ENCODE measurements at places on chromosomes 12 and 14.

DNA sequence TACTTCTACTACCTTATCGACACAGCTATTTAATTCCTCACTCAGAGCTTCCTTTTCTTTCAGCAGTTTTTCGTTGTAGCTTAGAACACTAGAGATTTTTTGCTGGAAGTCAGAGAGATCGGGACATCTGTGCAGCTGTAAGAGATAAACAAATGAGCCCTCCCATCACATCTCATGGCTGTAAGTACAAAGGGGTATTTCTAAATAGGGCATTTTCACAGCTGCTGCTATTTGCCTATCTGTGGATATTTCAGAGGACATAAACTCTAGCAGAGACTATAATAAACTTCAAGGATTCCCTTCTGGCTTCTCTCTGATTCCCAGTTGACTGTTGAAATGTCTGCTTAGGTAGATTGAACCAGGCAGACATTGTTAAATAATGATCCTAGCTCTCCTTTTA, 76.1 kb upstream of the SAV1 start:
- DNase-seq = no peak

GRCh38 chr14:91897106-91897701, 29.9 kb upstream of the TC2N start:
- no peak for DNase-seq

GRCh38 chr12:57130941-57131340, 2.7 kb downstream of the LRP1 start:
- DNase-seq = no peak

- DNase-seq = no peak
These were observed 4.2 kb upstream of the HRK start for GRCh38 chr12:116885491-116885890.

DNA sequence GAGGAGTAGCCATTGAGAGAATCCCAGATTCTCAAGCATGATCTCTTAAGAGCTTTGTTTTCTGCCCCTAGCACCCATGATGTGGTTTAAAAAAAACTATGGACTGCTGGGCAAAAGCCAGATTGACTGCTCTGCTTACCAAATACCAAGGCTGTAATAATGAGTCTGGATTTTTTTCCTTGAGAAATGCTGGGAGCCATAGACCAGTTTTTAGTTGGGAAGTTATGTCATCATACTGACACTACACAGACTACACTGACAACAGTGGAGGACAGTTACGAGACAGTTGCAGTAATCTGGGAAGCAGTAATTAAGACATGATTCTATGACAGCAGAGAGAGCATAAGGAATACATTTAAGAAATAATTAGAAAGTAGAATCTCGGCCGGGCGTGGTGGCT, 35.8 kb downstream of the SPATA7 start:
- DNase-seq = no peak

- DNase-seq = no peak
These were observed 117.1 kb upstream of the SLC35F4 start for GRCh38 chr14:57982804-57983634.

DNA sequence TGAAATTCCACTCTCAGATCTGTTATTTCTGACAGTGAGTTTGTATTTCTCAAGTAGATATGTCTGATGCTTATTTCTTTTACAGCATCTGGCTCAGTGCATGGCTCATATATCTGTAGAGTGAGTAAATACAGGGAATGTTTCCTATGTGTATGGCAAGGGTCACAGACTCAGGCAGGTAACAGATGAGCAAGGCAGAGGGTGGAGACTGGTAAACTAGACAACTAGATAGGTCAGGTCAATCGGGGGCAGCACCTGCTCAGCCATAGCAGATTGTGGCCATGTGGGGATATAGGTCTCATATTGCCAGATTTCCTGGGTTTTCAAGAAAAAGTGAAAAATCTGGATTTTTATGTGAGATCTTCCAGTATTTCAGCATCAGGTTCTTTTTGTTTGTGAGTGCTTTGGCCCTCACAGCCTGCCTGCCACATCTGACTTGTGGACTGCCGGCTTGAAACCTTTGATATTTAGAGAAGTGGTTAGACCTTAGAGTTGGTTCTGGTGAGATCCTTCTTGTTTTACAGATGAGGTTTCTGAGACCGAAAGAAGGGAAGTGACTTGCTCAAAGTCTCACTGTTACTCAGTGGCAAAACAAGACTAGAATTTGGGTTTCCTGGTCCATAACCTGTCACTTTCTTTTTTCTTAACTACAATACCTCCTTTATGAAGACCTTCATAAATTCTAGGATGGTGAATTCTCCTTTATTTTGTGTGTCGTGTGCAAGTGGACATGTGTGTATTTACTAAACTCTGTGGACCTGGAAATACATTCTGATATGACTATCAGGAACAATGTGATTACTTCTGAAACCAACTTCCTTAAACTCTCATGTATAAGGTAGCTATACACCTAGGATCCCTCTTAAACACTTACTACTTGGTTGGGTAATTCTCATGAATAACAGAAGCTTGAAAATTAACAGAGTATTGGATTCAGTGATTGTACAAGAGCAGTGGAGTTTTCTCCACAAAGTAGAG, 34.4 kb downstream of the PROX2 start:
- DNase-seq = no peak

- DNase-seq = no peak
These were observed 429.1 kb downstream of the RAD51B start for GRCh38 chr14:68248481-68249255.

DNA sequence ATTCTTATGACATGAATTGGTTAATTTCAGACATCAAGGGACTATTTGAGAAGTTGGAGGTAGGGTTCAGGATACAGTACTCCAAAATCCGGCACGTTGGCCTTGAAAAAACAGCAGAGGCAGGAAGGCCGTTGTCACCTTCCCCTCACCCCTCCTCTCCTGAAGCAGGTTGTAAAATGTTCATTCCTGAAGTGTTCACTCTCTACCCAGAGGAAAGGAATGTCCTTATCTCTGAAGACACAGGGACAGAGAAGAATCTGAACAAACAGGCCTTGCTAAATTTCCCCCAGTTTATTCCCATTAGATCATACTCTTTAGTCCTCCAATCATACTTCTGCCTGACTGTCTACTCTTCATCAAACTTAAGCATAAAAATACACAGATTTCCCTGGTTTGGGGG, 313.6 kb downstream of the ZFP36L1 start:
- no peak for DNase-seq

DNA sequence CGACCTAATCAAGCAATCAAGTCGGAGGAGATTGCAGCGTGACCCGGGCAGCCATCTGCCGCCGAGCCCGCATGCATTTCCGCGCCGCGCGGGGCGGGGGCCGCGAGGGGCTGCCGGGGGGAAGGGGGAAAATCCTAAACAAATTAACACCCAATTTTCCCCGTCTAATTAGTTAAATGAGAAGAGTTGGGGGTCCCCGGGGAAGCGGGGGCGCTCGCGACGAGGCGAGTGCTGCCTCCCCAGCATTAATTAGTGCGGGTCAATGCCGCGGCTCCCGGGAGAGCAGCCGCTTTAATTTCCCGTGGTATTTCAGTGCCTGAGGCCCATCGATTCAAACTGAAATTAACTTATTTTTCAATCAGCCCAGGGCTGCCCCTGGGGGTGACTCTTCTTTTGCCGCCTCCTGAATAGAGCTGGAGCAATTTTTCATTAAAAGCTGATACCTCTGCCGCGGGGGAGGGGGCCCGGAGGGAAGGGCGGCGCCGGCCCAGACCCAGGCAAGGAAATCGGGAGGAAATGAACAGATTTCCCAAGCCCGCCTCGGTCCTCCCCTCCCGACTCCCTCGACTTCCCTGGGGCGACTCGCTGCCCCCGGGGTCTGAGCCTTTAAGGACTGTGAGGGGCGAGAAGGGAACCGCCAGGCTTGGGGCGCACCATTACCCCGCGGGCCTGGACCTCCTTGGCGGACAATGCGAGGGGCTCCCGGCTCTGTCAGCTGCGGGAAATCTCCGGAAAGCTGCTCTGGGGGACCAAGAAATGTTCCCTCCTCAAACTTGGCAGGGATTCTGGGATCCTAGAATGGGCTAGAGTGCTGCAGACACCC, 18.9 kb downstream of the VSX2 start:
- DNase-seq = no peak

- DNase-seq = no peak
These were observed 255.3 kb downstream of the ANO2 start for GRCh38 chr12:5689773-5690172.

GRCh38 chr12:2944401-2945047, 14.7 kb upstream of the TEAD4 start:
- DNase-seq = peak; percentile 44

GRCh38 chr14:76331328-76332011, 44.5 kb upstream of the ESRRB start:
- DNase-seq = no peak

GRCh38 chr12:120834489-120835303, 69.5 kb downstream of the SPPL3 start:
- DNase-seq = no peak

GRCh38 chr14:50675597-50675996, 7.5 kb upstream of the SAV1 start:
- DNase-seq = no peak

DNA sequence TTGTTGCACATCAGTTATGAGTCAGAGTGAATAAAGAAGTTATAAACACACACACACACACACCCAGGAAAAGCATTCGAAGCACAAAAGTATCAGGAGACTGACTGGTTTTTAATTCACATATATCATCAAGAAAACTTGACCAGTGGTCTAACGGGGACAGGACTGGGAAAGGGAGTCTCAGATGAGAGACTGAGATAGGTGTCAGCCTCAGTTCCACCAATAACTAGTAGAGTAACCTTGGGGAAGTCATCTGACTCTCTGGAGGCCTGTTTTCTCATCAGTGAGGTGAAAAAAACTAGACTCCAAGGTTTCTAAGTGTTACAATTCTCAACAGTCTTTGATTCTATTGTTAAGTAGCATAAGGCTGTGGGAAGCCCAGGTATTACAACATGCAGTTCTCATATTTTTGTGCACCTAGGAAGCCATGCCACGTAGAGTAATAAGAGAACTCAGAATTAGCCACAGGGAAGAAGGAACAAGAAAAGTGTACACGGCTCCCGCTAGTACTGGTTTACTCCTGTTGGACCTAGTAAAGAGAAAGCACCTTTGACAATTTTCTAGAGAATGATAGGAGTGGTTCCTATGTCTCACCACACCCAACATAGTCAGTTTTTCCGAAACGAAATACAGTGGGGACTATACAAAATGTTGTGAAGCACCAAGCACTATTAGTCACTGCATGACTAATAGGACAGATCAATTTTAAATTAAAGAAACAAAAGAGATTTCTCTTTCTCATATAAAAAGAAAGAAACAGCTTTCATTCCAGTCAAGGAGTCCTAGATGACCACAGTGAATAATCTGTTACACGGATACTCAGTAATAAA, 5.0 kb downstream of the PPTC7 start:
- DNase-seq = no peak

DNA sequence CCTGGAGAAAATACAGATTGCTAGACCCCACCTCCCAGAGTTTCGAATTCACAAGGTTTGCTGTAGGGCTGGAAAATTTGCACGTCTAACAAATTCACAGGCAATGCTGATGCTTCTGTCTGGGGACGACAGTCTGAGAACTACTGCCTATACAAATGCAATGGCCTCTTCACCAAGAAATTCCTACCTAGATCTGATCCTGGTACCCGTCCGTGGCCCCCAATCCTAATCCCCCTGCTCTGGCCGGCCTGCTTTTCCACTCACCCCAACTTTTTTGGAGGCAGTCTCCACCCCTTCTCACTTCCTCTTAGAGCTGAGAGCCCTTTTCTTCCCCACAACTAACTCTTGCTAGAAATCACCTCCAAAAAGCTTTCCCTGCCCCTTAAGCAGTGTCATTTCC, 3.1 kb upstream of the SSH1 start:
- DNase-seq = no peak

GRCh38 chr14:73613046-73613383, 698 bp downstream of the ACOT6 start:
- DNase-seq = no peak
